Activated naive CD4-positive, alpha-beta T cell treated with anti-CD3 and anti-CD28 coated beads, Interleukin-2, amount 10 ng/mL, durations not matched to agents 7 days and 5 days (primary cell): ENCODE measurements at places on chromosomes 3 and 15.

GRCh38 chr15:85865070-85865684 is 70.5 kb upstream of the KLHL25 start:
- DNase-seq: no peak

- no peak for DNase-seq
Observed at GRCh38 chr15:90675464-90675863, 41.7 kb upstream of the BLM start.

GRCh38 chr15:37709669-37710068 is 224.8 kb upstream of the TMCO5A start:
- DNase-seq: no peak

DNA sequence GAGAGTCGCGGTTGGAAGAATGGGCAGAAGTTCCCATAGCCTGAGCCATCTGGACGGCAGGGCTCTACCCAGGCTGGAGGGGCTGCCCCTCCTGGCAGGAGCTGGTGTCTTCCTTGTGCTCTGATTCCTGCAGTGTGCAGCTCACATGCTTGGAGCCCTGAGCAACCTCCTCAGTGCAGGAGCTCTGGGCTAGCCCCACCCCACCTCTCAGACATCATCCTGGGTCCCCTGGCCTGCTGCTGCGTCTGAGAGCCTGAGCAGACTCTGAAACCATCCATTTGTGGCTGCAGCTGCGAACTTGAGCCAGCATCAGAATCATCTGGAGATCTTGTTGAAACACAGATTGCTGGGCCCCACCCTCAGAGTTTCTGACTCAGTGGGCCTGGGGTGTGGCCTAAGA is 42.8 kb downstream of the POMGNT2 start:
- no peak for DNase-seq

GRCh38 chr3:122795674-122796195 is 866 bp downstream of the SLC49A4 start:
- peak; percentile 31 for DNase-seq

GRCh38 chr15:61309617-61310016 is 80.5 kb upstream of the RORA start:
- DNase-seq: no peak

- no peak for DNase-seq
Observed at GRCh38 chr3:87191641-87192040, 35.5 kb upstream of the CHMP2B start.

DNA sequence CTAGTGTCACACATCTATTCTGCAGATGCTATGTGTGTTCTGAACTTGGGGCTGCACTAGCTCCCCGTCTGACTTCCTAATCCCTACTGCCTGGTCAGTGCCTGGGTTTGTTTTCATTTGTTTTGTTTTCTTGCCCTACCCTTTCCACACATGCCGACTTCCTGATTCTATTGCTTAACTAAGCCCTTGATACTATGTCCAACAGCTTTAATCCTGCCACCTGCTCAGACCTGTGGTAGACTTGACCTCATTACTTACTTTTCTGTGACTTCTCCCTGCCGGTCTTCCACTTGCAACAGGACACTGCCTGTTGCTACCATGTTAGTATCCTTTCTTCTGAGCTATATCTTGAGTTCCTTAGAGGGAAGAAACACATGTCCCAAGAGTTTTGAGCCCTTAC is 39.3 kb upstream of the CEMIP start:
- DNase-seq: no peak

- no peak for DNase-seq
Observed at GRCh38 chr3:157058392-157059071, 101.4 kb downstream of the CCNL1 start.

DNA sequence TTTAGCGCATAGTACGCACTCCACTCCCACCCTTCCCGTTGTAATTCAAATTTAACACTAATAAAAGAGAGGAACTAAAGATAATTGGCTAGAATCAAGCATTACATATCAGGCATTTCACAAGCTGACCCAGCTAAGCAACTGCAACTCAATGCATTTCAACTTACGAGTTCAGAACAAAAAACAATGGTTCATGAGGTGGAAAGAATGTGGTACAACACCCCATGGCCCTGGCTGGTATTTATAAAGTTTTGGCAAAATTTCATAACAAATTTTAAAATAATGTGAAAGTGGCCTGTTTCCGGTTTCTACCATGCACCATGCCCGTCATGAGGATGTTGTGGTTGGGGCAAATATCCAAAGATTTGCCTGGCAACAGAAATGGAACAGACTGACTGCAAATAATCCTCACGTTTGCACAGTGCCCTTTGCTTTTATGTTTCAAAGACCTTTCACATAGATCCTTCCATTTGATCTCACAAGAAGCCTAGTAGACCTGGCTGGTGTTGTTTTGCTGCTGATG is 455.3 kb upstream of the NR2F2 start:
- DNase-seq: peak; percentile 53

- no peak for DNase-seq
Observed at GRCh38 chr3:106242781-106243180, 374.0 kb upstream of the CBLB start.

DNA sequence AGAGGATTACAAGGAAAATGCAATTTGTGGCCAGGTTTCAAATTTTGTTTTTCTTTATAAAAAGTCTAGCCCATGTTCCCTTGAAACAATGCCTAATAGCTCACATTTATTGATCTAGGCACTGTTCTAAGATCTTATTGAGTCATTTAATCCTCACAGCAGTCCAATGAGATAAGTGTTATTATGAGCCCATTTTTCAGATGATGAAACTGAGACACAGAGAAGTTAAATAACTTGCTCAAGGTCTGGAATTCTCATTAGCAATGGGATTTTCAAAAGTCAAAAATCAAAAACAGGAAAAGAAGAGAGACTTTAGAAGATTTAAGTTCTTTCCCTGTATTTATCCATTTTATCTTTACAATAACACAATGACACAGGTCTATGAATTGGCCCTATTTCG is 90.0 kb upstream of the COL6A5 start:
- no peak for DNase-seq

- DNase-seq: no peak
Observed at GRCh38 chr15:78985859-78986475, 41.1 kb upstream of the CTSH start.

DNA sequence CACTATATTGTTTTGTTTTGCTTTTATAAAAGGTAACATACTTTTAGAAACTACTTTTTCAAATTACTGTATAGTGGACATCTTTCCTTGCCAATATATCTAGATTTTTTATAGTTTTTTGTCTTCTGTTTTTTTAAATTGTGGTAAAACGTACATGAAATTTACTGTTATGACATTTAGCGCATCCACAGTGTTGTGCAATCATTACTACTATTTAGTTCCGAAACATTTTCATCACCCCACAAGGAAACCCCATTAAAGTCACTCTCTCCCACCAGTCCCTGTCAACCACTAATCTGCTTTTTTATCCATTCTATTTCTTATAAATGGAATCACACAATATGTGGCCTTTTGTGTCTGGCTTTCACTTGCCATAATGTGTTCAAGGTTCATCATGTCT is 54.8 kb downstream of the TMEM266 start:
- DNase-seq: no peak

- no peak for DNase-seq
Observed at GRCh38 chr3:113063126-113063894, 72.5 kb downstream of the GTPBP8 start.

DNA sequence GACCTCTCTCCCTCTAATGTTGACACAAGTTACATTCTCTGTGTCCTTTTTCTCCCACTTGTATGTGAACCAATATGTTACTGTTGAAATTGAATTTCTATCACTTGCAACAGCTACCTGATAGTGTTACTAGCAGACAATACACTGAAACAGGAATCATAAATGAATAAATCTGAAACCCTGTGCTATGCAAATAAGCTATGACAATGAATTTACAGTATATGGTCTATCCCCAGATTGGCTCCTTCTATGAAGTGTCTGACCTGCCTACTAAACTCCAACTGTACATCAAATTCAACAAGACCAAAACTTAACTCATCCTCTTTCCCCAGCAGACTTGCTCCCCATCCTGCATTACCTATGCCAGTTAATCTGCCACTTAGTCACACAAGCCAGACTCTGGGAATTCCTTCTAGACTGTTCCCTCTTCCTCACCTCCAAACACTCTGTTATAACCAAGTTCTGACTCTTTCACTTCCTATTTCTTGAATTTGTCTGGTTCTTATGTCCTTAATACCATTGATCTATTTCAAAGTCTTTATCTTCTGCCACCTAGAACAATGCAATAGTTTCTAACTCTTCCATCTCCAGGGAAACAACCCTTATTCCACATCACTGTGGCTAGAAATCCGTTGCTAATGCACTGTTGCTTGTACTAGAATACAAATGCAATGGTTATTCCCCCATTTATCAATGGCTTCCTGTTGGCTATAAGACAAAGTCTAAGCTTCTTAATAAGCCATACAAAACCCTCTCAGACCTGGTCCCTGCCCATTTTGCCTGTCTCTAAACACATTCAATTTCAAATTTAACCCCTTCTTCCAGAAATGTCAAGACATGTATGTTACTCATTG is 13.4 kb upstream of the ZNF639 start:
- DNase-seq: no peak

DNA sequence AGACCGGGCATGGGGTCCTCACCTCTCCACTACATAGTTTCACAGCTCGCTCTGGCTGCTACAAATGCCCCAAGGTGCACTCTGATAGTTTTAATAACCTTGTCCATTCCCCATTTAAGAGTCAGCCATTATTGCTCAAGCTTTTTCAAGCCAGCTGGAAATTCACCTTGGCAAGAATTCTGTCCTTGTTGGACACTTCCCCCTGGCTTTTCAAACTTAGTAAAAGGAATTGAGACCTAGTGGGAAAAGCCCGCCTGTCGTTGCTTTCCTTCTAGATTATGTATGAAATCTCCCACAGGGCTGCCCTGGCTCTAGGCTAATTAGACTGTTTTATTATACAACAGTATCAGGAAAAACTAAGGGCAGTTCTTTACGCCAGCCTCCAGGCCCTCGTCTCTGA is 293.7 kb upstream of the GADL1 start:
- DNase-seq: no peak

GRCh38 chr15:88465633-88466224 is 1.5 kb downstream of the MRPL46 start:
- no peak for DNase-seq

- DNase-seq: no peak
Observed at GRCh38 chr3:130442284-130442683, 74.7 kb upstream of the COL6A6 start.

DNA sequence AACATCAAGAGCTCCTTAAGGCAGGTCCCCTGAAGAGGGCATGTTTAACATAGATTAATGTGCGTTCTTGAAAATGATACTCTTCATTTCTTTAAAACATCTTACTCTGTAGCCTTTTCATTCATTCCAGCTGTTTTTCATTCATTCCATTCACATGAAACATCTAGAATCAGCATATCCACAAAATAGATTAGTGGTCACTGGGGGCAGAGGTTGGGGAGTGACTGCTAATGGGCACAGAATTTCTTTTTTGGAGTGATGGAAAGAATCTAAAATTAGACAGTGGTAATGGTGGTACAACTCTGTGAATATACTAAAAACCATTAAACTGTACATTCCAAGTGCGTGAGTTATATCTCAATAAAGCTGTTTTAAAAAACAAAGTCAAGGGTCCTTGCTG is 15.4 kb upstream of the CXCR6 start:
- DNase-seq: no peak

- no peak for DNase-seq
Observed at GRCh38 chr15:67613708-67614107, 71.2 kb downstream of the MAP2K5 start.

GRCh38 chr3:147458995-147459704 is 50.0 kb downstream of the ZIC1 start:
- no peak for DNase-seq

- no peak for DNase-seq
Observed at GRCh38 chr3:124147946-124148345, 156.0 kb upstream of the ROPN1 start.

GRCh38 chr15:28919679-28920655 is 34.2 kb downstream of the APBA2 start:
- DNase-seq: peak; percentile 34

DNA sequence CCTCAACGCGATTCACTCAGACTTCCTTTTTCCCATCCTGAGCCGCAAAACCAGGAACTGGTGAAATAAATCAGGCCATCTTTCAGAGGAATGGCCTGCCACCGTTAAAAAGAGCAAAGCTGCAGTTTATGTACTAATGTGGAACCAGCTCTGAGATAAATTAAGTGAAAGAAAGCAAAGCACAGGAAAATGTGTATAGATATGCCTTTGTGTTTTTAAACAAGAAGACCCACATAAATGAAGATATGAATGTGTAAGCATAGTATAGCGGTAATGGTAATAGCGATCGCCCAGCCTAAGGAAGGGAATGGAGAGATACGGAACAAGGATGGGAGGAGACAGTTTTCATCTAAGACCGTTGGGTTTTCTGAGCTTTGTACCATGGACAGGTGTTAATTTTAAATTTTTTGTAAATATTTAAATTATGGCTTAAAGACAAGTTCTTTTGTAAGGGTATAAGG is 30.8 kb upstream of the RPN1 start:
- no peak for DNase-seq

GRCh38 chr15:70530906-70531305 is 232.5 kb downstream of the UACA start:
- no peak for DNase-seq

GRCh38 chr3:100759159-100759558 is 49.9 kb downstream of the TFG start:
- no peak for DNase-seq

DNA sequence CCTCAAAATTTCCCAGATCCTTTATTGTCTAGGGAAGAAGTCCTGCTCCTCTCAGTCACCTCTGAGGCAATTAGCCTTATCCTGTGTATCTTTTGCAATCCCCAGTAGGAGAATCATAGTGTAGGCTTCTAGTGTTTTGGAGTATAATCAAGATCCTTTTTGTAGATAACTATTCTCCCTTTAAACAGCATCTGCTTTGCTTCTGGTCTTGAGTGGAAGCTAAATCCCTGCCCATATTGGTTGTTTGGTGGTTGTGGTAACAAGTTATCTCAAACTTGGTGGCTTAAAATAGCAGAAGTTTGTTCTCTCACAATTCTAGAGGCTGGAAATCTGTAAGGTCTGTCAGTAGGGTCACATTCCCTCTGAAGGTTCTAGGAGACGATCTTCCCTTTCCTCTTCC is 217.5 kb upstream of the RASGRP1 start:
- DNase-seq: no peak

DNA sequence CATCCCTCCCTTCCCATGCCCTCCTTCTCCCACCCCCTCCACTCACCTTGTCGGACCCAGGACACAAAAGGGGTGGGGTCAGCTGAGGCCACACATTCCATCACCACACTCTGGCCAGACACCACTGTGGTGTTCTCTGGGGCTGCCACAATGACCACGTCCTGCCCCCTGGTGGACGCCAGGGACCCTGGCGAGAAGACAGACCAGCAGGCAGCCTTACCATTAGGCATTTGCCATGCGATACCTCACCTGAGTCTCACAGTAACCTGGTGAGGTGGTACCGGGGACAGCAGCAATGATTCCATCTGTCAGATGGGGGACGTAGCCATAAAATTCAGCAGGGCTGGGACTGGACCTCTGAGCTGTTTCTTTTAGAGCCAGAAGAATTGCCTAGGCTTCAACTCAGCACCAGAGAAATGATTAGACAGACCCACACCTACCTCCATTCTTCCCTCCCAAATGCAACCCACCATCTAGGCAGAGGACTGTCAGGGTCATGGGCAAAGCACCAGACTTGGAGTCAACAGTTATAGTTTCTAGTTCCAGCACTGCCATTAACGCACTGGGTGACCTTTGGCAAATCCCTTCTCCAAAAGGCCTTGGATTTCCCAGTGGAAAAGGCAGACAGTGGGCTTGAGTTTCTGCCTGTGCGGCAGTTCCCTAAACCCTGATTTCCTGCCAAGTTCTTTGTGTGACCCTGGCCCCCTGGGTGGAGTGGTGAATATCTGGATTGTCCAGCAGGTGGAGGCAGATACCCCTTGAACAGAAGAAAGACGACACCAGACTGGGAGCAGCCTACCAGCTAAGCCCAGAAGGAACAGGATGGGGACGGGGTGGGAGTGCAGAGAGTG is 21.8 kb downstream of the IGDCC4 start:
- peak; percentile 65 for DNase-seq
